ENCODE measurements at places on chromosomes 3 and 15. TPM values are rescaled to one million over a fixed set of nuclear protein-coding genes. Genes with fewer than 3 reads are reported as not detected.

Gene DIPK2A
- total RNA-seq = 3.9 TPM

DNA sequence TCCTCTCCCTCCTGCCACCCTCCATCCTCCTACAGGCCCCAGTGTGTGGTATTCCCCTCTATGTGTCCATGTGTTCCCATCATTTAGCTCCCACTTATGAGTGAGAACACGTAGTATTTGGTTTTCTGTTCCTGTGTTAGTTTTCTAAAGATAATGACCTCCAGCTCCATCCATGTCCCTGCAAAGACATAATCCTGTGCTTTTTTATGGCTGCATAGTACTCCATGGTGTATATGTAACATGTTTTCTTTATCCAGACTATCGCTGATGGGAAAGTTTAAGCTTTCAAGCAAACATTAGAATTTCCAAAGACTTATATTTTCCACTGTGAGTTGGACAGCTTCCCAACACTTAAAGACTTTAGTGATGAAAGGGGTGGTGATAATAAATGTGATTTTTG lies 105.9 kb upstream of the PIAS1 start:
- H3K27ac ChIP-seq = no peak overlapping the region
- DNase-seq = no peak
- no peaks in the 10 kb centered on the region for H3K36me3 ChIP-seq
- H3K4me1 ChIP-seq = no peaks in the 10 kb centered on the region
- H3K27me3 ChIP-seq = no peaks in the 10 kb centered on the region

DNA sequence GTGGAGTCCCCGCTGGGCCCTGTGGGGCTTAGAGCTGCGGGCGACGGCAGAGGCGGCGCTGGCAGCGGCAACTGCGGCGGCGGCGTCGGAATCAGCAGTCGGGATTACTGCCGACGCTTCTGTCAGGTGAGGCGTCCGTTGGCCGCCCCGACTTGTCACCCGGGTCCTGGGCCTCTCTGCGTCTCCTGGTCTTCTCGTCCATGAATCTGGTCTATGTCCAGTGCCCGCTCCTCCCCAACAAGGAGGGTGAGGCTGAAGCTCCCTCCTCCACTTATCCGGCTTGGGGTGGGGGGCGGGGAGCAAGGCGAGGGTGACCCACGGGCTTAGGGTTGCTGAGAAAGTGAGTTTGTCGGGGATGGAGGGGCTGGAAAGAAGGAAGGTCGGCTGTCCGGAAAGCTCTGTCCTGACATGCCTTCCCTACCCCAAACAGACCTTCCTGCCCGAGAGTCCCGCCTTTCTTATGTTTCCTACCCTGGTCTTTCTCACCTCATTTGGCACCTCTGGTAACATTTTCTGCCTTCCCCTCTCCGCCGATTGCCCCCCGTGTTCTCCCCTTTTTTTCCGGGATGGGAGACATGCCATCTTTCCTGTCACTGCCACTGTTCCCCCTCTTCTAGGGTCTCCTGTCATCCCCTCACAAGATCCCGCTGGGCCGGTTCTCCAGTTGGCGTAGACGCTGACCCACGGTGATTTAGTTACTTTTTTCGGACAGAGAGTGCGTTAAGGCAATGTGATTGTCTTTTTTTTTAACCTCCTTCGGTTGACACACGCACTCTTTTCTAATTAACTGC lies 520 bp downstream of the ZNF654 start:
- H3K4me3 ChIP-seq = peak overlapping the region; percentile 77
- H3K4me1 ChIP-seq = peaks cover 24% of the 10 kb centered on the region

GRCh38 chr3:58117561-58118181 lies 93.1 kb downstream of the DNASE1L3 start:
- H3K4me3 ChIP-seq = no peak overlapping the region
- H3K27me3 ChIP-seq = no peaks in the 10 kb centered on the region
- H3K27ac ChIP-seq = peak overlapping the region; percentile 48
- DNase-seq = peak; percentile 71
- no peaks in the 10 kb centered on the region for H3K36me3 ChIP-seq

GRCh38 chr3:180018543-180018942 lies 18.2 kb downstream of the PEX5L start:
- no peaks in the 10 kb centered on the region for H3K36me3 ChIP-seq
- no peak overlapping the region for H3K27ac ChIP-seq
- H3K4me1 ChIP-seq = no peaks in the 10 kb centered on the region
- H3K27me3 ChIP-seq = no peaks in the 10 kb centered on the region
- DNase-seq = no peak

GRCh38 chr15:96838081-96838480 lies 507.6 kb downstream of the NR2F2 start:
- no peak for DNase-seq
- no peak overlapping the region for H3K4me3 ChIP-seq
- no peak overlapping the region for H3K27ac ChIP-seq
- no peaks in the 10 kb centered on the region for H3K36me3 ChIP-seq
- no peaks in the 10 kb centered on the region for H3K27me3 ChIP-seq

DNA sequence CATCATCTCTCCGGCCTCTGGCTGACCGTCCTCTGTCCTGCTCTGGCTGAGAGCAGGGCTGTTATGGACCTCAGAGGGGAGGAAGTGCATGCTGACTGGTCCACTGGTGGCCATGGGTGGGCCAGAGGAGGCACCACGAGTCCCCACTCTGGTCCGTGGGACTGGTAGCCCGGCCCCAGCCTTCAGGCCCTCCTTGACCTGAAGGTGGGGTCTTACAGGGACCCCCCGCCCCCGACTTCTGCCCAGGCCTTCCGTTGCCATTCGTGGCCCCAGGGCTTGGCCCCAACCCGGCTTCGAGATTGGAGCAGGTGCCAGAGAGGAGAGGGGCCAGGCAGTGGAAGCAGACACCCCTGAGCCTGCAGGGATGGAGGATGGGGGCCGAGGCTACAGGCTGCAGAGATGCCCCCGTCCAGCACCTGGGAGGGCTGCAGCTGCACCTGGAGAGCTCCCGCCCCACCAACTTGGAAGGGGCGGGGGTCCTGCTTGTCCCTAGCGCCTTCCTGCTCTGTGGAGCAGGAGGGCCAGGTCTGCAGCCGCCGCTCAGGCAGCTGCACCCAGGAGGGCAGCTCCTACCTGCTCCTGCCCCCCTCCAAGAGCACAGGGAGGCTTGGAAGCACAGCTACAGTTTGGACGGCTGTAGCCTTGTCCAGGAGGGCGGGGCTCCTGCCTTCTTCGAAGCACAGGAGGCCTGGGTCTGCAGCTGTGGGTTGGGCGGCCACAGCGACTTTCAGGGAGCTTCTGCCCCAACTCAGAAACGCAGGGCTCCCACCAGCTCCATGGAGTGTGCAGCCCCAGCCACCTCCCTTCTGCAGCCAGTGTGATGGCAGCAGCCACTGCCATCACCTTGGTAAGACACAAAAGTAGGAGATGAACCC lies 142.5 kb downstream of the KLF13 start:
- no peaks in the 10 kb centered on the region for H3K36me3 ChIP-seq
- no peak for DNase-seq
- H3K27me3 ChIP-seq = no peaks in the 10 kb centered on the region

GRCh38 chr15:52010633-52011595 lies 8.1 kb upstream of the MAPK6 start:
- no peaks in the 10 kb centered on the region for H3K27me3 ChIP-seq
- no peaks in the 10 kb centered on the region for H3K4me1 ChIP-seq
- no peak overlapping the region for H3K4me3 ChIP-seq
- no peaks in the 10 kb centered on the region for H3K36me3 ChIP-seq

Measured in pancreas (tissue), 10 donors.